ENCODE measurements at places on chromosomes 12 and 14.

DNA sequence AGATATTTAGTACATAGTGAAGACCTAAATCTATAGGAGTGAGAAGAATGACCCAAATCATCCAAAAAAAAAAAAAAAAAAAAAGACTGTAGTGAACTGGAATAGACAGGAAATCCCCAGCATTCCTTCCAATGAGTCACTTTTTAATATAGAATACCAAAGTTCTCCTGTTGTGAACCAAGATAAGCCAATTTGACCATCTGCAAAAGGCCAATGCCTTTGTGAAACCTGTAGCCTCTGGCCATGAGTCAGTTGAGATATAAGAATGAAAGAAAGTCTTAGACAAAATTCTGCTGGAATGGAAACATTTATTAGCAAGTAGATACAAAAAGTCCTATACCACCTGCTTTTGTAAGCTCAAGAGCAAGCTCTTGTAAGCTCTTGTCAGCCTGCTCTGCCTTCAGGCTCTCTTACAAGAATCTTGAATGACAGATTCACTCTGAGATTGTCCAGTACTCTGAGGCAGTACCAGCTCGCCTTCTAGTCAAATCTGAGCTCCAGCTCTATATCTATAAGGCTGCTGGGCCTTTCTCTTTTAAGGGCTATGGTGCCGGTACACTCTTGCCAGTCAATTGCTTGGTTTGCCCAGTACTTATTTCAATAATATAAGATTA, 243.0 kb upstream of the TMTC1 start:
- DNase-seq, result no peak

DNA sequence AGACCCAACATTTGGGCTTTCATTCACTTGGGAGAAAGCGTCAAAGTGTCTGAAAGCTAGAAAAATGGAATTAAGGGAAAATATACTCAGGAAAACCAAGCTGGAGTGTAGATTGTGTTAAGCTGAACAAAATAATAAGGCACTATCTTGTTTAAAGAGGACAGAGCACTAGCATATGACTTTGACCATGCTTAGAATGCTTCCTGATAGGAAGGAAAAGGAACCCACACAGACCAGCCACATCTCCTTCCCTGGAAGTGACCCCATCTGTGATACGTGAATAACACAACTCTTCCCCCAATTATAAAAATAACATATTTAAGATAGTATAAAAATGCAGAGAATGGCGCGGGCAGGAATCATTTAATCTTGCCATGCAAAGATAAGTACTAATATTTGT, 94.7 kb upstream of the BCL2L14 start:
- no peak for DNase-seq

DNA sequence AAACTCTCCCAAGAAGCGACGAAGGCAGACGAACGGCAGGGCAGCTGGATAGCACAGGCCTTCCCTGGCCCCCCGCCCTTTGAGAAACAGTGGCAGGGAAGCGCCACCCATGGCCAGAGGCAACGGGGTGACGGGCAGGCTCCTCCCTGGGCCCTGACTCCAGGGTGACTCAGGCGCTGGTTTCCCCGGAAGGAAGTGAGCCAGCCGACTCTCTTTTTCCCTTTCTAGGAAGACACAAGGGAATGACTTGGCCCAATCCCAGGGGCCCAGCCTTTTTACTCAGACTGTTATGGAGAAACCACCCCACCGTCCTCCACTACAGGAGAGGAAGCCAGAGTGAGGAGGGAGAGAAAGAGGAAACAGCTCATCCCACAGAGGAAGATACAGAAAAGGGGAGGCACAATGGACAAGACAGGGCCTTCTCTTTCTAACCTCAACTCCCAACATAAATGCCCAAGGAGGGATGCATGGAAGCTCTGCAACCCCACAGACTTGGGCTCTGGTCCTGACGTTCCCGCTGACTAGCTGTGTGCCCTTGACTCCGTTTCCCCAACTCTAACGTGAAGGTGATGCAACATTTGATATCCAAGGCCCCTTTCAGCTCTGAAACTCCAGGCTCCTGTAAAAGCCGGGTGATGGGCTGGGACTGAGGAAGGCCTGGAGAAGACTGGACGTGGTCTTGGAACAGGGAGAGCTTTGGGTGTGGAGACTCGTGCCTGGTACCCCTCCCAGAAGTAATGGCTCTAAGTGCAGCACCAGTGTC, 27.9 kb downstream of the ACTN1 start:
- peak; percentile 81 for DNase-seq

DNA sequence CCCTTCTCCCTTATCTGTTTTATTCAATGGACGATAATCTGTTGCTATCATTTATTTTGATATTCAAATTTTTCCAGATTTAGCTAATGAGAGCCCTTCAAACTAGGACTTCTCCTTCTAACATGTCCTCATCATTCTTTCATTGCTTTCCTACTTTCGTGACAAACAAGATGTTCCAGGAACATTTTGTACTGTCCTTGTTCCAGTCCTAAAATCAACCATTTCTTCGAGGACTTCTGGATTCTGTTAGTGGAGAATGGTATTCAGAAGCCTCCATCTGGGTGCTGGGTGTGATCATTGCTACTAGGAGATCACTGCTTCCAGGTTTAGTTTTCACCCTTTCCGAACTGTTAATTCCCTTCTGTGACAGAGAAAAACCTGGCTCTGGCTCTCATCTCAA, 29.5 kb upstream of the FBXO34 start:
- DNase-seq, result no peak

- DNase-seq, result peak; percentile 62
These were observed 35.8 kb upstream of the FBXO33 start for GRCh38 chr14:39467889-39468524.

DNA sequence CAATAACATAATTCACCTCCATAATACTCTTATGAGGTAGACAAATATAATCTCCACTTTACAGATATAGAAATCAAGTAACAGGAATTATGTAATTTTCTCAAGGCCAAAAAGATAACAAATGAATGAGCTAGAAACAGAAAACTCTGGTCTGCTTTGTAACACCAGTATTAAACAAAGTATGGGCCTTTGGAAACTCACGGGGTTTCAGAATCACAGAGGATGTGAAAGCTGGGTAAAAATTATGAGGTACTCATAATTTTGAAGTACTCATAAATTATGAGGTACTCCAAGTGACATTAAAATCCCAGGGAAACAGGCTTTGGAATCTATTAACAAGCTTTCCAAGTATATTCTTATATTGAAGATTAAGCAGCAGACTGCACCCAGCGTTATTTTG, 140.2 kb downstream of the MED13L start:
- no peak for DNase-seq

DNA sequence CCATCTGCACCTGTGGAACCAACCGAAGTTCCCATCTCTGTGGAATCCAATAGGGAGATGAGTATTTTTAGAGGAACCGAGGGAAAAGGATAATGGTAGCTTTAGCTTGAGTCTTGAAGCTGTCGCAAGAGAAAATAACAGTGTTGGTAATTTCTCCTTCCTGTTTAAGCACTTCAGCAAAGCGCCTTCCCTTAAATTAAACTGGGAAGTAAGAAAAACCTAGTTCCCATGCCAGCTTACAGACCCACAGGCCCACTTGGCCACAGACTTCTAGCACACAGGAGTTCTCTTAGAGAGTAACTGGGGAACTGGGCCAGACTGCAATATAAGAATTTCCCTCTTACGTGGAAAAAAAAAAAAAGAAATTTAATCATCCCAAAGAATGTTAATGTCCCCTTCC, 223.8 kb downstream of the EFCAB11 start:
- DNase-seq, result no peak

DNA sequence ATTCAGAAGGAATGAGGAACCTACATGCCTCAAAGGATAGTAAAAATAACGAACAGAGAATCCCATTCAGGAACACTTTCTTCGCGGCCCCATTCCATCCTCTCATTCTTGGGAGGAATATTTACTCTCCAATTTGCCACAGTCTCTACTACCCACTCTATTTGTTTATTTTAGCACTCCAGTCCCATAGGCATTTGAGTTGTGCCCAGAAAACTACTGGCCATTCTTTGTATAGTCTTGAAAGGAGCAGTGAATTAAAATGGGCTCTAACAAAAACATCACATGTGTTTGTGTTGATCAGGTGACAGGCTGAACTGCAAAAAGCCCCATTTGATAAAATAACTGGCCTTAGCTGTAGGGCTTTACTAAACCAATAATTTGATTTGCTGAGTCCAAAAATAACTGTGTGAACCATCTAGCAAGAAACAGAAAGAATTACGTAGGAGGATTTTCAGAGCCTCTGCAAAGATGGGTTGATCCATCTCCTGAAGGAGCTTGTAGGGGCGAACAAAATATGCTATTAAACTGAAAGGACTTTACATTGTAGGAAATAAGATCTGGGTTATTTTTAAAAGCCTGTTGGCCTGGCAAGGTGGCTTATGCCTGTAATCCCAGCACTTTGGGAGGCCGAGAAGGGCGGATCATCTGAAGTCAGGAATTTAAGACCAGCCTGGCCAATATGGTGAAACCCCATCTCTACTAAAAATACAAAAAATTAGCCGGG, 142.3 kb upstream of the CPNE8 start:
- DNase-seq, result no peak

- DNase-seq, result no peak
These were observed 907.2 kb downstream of the LRFN5 start for GRCh38 chr14:42513837-42514236.

DNA sequence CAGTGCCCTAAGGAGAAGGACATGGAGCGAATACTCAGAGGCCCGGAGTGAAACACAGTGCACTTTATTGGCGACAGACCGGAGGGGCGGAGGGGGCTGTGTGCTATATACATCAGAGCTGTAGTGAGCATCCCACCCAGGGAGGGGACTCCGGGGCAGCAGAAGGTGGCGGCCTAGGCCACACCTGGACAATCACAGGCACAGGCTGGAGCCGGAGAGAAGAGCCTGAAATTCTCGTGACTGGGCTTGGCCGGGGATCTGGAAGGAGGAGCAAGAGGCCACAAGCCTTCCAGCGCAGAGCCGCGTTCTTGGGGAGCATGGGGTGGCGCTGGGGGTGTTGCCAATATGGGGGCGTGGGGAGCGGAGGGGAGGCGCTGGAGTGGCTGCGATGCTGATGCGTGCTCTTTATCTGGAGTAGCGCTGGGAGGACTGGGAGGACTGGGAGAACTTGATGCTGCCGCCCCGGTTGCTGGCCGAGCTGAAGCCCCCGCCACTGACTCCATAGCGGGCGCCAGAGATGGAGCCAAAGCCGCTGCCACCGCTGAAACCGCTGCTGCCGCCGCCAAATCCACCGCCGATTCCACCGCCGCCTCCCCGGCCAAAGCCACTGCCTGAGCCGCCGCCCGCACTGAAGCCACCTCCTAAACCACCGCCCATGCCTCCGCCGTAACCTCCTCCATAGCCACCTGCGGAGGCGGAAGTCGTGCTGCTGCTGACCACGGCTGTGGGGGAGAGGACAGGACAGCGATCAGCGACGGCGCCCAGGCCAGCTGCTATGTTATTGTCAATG, 6.1 kb downstream of the KRT3 start:
- no peak for DNase-seq

DNA sequence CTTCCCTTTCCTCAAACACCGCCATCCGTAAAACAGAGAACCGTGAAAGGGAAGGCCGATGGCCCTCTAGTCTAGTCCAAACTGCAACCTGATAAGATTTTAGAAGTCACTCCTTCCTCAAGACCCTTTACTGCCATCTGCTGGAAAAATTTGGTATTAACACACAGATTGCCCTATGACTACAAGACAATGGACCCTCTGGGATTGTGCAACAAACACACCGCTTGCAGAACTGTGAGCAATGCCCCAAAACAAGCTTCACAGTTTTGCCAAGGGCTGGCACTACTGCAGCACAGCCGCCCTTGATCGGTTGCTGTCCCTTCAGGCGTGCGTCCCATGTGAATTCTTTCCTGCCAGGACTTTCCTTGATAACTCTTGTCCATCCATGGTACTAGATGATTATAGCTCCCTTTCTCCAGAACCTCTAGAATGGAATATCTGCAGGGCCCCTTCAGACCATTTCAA, 23.1 kb downstream of the LLPH start:
- peak; percentile 78 for DNase-seq

DNA sequence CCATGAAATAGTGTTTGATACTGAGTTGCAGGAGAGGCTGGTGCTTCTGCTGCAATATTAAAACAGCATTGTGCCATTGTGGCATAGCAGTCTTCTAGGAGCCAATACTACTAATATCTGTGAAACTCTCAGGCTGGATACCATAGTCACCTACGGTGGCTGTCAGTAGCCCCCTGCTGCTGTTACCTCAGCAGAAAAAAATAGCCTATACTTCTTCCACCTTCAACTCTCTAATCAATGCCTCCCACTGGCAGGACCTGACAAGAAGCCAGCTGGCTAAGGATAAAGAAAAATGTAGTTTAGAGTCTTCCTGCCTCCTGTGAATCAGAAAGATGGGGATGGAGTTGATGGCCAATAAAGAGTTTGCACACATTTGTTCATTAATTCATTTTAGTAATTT, 91.6 kb downstream of the PDE3A start:
- peak; percentile 32 for DNase-seq

GRCh38 chr14:69204753-69205152, 13.5 kb downstream of the EXD2 start:
- peak; percentile 62 for DNase-seq

DNA sequence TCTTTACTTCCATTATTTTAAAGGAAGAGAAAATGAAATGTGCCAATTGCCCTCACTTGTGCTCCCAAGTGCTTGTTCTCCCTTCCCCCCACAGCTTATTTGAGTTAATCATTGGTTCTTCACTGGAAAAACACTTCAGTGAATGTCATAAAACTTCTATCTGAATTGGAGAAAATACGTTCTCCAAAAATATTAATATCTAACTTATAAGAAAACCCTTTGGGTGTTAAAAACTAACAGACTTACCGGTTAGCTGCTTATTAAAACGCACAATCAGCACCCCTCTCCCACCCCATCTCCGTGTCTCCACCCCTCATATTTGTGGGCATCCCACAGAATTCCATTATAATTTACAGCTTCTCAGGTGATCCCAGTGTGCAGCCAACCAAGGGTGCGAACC, 31.7 kb downstream of the PLEKHA5 start:
- DNase-seq, result no peak

GRCh38 chr14:66099451-66099850, 386.7 kb upstream of the CCDC196 start:
- DNase-seq, result no peak

GRCh38 chr12:77167801-77168200, 102.4 kb upstream of the E2F7 start:
- no peak for DNase-seq

DNA sequence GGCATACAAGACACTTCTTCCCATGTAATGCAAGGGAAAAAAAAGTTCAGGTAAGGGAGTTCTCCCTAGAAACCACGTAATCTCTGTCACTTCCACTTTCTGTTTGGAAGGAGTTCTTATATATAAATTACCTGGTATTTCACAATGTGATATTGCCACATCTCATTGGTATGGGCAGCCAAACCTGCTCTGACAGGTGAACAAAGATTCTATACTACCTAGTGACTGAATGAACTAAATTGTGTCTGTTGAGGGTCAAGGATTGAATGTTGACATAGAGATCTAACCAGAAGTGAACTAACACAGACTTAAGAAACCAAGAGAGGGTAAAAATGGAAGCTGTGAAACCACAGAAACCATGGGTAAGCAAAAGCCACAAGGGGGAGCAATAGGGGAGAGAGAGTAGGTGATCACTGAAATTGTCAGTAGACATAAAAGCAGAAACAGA, 161.3 kb downstream of the RPL10L start:
- DNase-seq, result peak; percentile 50

Data from NCI-H69 (cell line).